ENCODE measurements at places on chromosomes 13 and 19.

GRCh38 chr19:35549174-35549788 is 3.9 kb downstream of the TMEM147 start:
- DNase-seq = peak; percentile 89

- no peak for DNase-seq
These were observed 93.9 kb downstream of the UBL3 start for GRCh38 chr13:29756506-29756905.

GRCh38 chr19:307111-307531 is 15.9 kb upstream of the PLPP2 start:
- no peak for DNase-seq

GRCh38 chr13:79548902-79549301 is 67.9 kb downstream of the NDFIP2 start:
- DNase-seq = peak; percentile 50

- DNase-seq = peak; percentile 9
These were observed 16.9 kb upstream of the AP1M2 start for GRCh38 chr19:10603873-10604459.

DNA sequence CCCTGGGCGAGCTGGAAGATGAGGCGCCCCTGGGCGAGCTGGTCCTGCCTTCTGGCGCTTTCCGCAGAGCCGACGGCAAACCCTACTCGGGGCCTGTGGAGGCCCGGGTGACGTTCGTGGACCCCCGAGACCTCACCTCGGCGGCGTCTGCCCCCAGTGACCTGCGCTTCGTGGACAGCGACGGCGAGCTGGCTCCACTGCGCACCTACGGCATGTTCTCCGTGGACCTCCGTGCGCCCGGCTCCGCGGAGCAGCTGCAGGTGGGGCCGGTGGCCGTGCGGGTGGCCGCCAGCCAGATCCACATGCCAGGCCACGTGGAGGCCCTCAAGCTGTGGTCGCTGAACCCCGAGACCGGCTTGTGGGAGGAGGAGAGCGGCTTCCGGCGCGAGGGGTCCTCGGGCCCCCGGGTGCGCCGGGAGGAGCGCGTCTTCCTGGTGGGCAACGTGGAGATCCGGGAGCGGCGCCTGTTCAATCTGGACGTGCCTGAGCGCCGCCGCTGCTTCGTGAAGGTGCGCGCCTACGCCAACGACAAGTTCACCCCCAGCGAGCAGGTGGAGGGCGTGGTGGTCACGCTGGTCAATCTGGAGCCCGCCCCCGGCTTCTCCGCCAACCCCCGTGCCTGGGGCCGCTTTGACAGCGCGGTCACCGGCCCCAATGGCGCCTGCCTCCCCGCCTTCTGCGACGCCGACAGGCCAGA is 6.3 kb downstream of the CILP2 start:
- no peak for DNase-seq

DNA sequence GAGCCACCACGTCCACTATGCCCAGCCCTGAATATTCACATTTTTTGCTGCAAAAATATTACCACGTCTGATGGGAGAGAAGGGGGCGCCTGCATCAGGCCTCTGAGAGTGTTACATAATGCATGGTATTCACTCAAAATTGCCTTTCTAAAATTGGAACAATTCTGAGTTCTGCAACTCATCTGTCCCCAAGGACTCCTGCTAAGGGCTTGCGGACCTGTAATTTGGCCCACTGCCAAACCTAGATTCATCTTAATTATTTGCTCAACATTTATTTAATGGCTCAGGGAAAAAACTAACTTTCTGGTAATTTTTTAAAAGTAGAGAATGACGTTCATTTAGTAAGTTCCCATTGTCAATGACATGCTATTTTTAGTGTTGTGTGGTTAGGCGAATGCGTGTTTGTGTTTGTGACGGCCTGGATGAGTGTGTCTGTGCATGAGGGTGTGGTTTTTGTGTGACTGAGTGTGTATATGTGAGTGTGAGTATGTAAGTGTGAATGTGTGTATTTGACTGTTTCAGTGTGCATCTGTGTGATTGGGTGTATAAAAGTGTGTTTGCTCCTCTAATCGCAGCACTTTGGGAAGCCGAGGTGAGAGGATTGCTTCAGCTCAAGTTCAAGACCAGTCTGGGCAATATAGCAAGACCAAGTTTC is 8.8 kb downstream of the INAFM1 start:
- DNase-seq = no peak

GRCh38 chr13:72599178-72599743 is 128.2 kb downstream of the MZT1 start:
- DNase-seq = peak; percentile 6

DNA sequence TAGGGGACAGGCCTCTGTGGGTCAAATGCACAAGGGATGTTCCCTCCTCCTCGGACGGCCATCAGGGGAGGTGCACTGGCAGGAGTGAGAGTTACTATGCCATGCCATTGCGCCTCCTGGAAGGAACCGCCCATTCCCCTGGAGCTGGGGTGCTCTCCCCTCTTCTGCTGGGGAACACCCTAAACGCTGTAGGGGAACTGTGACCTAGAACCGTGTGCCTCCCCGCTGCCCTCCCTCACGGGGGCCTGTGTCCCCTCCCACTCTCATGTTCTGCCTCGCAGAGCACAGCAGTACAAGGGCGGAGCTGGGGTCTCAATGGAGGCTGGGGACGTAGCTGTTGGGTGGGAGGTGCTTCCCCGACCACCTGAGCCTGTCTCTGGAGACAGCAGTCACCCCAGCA is 17.2 kb upstream of the CRTC1 start:
- DNase-seq = no peak

DNA sequence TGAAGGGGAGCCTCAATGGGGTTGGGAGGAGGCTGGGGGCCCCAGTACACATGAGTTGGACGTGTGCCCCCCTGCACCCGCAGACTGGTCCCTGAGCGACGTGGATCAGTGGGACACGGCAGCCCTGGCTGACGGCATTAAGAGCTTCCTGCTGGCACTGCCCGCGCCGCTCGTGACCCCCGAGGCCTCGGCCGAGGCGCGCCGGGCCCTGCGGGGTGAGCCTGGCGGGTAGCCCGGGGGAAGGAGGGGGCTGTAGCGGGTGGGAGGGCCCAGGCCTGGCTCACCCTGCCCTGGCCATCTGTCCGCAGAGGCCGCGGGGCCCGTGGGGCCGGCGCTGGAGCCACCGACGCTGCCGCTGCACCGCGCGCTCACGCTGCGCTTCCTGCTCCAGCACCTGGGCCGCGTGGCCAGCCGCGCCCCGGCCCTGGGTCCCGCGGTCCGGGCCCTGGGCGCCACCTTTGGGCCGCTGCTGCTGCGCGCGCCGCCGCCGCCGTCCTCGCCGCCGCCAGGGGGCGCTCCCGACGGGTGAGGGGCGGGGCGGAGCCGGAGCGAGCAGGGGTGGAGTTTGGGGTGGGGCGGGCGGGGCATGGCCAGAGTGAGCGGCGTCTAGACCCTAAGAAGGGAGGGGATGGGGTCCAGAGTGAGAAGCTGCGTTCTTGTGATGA is 8.1 kb downstream of the PIK3R2 start:
- peak; percentile 85 for DNase-seq

DNA sequence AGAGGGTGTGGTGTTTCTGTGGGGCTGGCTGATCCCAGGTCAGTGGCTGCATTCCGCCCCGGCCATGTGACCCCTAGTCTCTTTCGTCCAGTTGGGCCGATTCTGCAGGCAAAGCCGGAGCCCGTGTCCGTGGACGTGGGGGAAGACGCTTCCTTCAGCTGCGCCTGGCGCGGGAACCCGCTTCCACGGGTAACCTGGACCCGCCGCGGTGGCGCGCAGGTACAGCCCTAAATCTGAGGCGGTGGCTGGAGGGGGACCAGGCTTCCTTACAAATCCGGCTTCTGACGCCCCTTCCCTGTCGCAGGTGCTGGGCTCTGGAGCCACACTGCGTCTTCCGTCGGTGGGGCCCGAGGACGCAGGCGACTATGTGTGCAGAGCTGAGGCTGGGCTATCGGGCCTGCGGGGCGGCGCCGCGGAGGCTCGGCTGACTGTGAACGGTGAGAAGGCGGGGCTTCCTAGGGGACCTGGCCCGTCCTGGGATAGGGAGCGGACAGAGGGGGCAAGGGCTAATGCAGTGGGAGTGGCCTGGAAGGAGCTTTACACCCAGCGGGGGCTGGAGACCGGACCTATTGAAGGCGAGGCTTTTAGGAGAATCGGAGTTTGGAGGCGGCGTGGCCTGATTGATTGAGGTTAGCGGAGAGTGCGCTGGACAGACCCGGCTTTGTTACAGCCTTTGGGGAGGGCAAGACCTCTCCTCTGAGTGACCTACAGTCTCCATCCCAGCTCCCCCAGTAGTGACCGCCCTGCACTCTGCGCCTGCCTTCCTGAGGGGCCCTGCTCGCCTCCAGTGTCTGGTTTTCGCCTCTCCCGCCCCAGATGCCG is 4.3 kb downstream of the KIRREL2 start:
- DNase-seq = peak; percentile 68

DNA sequence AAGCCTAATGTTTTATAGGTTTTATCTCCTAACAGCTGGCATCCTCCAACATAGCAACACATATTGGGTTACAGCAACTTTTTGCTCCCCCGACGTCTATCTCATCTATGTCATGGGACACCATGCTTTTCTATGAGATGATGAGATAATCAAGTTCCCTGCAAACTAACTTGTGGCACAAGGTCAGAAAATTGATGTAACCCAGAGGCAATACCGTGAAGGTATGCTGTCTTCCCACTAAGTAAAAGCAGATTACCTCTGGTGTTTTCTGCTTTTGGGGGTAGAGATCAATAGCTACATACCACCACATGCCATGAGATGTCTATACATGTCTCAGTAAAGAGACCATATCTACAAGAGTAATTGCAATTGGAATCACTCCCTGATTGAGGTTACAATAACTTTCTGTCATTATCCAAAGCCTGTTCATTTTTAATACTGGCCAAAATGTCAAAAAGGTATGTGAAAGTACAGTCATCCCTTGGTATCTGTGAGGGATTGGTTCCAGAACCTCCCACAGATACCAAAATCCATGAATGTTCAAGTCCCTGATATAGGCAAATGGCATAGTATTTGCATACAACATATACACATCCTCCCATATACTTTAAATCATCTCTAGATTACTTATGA is 131.3 kb downstream of the CYSLTR2 start:
- DNase-seq = no peak

- DNase-seq = no peak
These were observed 19.7 kb upstream of the JUND start for GRCh38 chr19:18300930-18301717.

DNA sequence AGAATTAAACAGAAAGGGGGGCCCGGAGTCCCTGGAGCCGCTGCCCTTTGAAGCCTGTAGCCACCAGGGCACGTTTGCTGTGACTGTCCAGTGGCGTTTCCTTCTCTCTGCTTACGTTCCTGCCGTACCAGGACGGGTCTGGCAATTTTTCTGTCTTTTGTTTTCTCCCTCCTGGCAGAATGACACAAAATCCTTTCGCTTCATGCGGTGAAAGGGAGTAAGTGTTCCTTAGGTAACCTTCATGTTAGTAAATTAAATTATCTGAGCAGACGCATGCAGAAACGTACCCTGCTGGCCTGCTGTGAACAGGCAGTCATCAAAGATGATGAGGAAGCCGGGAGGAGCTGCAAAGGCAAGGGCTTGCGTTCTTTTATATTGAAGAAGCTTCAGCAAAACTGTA is 299.3 kb upstream of the ARGLU1 start:
- DNase-seq = peak; percentile 69

DNA sequence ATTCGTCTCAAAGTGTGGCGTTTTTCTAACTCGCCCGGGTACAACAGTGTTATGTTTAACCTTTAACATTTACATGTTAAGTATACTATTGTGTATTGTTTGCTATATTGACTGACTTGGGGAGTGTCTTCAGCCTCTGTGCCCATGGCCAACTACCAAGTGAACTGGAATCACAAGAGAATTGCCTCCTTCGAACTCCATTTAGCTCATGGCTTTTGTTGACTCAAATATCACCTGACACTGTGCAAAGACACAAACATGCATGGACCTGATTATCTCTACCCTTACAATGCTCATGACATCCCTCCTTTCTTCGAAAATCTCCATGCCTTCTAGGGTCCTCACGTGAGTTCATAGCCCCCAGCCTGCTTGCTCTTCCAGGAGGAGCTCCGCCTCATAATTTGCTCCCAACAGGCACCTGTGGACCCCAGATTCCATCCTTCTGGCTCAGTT is 704 bp downstream of the ZNF814 start:
- DNase-seq = peak; percentile 58

DNA sequence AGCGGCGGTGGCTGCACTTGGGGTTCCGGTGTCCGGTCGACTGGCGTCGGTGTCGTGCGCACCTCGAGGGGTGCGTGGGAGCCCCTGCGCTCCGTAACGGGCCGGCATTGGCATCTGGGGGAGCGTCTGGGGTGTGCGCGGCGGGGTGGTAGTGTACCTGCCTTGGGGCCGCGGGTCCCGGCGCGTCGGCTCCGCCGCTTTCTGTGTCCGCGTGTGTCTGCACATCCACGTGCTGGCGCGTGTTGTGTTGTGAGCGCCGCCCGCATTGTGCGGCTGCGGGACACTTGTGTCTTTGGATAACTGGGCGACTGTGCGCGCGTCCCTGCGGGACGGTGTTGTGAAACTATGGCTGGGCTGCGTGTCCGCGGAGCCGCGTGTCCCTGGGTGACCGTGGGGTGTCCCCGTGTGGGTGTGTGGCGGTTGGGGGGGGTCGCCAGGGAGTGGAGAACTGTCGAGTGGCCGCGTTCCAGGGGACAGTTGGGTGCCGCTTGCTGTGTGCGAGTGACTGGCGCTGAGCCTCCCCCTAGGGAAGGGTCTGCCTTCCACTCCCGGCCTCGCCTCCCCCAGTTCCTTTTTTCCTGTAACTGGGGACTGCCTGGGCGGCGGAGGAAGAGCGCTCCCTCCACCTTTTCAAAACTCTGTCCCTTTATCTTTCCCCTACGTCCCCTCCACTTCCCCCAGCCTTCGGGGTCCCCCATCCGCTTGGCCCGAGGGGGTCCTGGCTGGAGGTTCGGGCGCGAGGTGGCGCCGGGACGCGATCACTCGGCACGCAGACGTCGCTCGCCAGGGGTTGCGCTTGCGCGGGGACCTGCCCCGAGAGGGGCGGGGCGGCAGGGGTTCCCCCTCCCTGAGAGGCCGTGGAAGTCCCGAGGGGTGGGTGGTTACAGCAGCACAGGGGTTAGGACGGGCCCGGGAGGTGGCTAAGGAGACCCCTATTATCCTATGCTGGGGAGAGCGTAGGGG is 5.7 kb upstream of the NFIC start:
- peak; percentile 72 for DNase-seq

- DNase-seq = no peak
These were observed 19.0 kb downstream of the NFIX start for GRCh38 chr19:13014101-13014920.

DNA sequence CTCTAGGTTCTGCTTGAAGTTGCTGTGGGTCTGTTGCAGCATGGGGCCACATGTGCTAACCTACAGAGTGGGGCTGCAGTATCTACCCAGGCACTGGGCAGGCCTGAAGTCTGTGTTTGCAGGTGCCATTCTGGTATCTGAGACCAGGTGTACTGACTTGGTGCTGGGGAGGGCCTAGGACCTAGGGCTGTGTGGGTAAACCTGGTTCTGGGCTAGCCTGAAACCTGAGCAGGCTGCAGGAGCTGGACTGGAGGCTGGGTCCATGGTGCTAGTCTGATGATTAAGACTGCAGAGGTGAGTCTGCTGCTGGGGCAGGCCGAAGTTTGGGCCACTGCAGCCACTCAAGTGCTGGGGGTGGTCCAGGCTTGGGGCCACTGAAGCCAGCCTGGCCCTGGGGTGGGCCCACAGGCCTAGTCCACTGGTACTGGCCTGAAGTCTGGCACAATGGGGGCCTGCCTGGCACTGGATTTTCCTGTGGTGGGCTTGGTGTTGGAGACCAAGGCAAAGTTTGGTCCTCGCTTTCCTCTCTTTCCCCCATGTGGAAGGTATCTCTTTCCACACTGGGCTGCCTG is 310.6 kb downstream of the NDFIP2 start:
- no peak for DNase-seq

Data from eye (tissue), 1 donor.